ENCODE measurements at places on chromosomes 12 and 14.

- peak; percentile 5 for DNase-seq
Observed at GRCh38 chr12:60494244-60494643, 898.4 kb downstream of the SLC16A7 start.

DNA sequence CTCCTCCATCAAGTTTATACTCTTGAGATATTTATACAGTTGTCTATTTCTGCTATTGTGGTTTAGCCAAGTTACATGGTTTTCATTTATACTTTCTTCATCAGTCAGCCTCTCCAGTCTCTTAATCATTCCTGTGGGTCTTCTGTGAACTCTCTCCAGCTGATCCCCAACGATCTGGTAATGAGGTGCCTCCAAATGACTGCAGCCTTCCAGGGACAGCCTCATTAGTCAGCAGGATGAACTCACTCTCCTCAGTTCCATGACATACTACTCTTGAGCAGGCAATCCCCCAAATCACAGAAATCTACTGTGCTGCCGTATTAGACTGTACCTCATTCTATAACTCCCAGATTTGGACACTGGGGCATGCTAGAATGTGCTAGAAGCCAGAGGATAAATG is 15.3 kb downstream of the AREL1 start:
- DNase-seq = no peak

DNA sequence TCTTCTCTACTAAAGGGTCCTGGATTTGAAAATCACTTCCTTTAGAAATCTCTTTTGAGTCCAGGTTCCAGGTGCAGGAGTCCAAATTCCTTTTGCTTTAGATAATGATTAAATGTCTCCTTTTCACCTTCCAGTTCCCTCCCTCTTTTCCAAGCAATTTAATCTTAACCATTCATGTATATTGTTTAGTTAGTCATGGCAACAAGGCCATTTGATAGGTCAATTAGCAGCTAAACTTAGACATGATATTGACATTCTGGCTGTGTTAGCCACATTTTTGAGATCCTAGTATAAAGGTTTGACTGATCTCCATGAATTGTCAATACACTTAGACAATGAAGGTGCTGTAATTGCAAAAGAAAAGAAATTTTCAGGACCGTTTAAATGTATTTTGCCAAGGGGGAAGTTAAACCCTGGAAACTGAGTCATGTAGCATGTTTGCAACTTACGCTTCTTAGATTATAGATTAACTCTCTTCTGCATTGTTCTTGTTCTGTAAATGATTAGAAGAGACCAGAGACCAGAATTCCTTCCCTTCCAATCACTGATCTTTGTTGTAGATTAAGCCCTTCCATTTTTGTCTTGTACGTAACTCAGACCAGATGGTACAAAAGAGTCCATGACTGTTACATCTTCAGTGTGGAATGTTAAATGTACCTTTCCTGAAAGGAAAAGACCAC is 12.4 kb upstream of the C12orf75 start:
- DNase-seq = peak; percentile 97

GRCh38 chr12:122437656-122438121 is 15.2 kb upstream of the CLIP1 start:
- DNase-seq = peak; percentile 98

DNA sequence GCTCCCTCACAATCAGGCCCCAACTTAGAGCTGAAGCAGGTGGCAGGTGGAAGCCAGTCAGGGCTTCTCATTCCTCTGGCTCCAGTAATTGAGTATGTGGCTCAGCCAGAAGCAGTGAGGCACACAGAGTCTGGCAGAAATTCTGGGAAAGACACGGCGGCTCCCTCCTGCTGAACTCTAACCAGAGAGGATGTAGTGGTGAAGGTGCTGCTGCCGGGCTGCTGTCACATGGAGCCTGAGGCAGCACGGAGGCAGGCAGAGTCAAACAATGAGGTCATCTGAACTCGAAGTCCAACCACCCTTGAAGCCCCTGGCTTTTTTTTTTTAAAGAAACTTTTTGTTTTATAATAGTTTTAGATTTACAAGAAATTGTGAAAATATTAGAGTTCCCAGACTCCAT is 33.4 kb upstream of the SMOC1 start:
- DNase-seq = peak; percentile 89

DNA sequence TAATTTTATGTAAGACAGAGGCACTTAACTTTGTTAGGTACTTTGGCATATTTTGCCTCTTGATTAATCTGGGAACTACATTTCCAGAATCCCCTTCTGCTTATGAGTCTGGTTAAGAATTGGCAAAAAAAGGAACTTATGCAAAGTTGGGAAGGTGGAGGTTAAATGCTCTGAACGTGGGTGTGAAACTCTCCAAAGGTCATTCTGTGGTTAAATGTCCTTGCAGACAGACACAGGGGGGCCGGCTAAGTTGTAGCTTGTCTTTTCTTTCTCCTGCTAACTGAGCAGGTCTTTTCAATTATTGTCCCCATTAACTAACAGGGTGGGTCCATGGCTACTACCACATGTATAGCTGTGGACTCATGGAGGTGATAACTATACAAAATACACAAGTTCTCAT is 248.6 kb upstream of the NOVA1 start:
- DNase-seq = no peak

GRCh38 chr14:95703805-95704204 is 10.1 kb downstream of the TCL1A start:
- no peak for DNase-seq

GRCh38 chr12:52585066-52585465 is 11.4 kb upstream of the KRT74 start:
- DNase-seq = no peak

GRCh38 chr14:48955857-48956256 is 630.3 kb downstream of the RPS29 start:
- no peak for DNase-seq

DNA sequence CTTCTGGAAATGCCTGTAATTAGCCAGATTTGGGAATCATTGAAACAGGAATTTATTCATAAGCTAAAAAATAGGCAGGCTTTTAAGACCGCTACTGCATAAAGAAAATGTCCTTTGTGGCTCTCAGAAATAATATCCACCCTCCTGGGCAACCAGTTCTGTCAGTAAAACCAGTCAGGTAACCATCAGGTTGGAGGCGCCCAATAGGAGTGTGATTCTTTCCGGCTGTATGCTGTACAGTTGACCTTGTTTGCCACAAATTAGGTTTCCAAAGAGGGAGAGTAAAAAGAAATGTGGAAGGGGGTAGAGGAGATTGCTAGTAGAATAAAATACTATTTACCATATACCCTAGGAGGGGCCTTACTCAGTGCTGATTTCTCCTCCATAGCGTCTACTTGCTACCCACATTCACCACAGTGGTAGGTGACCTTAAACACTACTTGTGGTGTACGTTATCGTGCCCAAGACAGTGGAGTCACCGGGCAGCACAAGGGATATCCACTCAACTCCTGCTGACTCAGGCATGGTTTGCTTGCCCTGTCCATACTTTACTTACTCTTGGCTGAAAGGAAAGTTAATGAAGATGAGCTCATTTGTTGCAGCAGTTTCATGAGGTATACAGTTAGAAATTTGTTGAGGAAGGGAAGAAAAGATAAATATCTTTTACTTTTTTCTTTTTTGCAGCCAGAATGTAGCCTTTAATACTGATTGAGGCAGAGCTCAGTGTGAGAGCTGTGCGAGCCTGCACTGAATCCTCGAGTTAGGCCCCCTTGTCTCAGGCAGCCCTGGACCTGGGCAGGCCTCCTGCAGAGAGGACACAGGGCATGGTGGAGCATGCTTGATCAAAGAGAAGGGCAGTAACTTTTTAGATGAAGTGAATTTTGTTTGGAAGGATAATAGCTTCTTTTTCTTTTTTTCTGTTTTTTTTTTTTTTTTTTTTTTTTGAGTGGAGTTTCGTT is 76.7 kb downstream of the DIP2B start:
- DNase-seq = no peak

DNA sequence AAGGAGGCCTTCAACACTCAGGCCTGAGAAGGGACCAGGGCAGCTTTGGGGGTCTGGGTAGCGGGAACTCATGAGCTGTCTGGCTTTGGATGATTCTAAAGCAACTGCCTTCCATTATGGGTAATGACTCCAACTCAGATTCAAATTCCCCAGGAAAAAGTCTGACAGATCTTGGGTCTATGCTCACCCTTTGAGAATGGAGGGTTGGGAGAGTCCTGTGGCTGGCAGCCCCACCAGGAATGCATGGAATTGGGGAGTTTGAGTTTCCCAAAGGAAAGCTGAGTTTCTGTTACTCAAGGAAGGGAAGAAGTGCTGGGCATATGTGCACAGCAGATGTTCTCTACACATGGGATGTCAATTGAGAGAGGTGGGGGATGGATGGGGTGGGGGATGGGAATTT is 22.4 kb upstream of the LTBP2 start:
- DNase-seq = no peak

DNA sequence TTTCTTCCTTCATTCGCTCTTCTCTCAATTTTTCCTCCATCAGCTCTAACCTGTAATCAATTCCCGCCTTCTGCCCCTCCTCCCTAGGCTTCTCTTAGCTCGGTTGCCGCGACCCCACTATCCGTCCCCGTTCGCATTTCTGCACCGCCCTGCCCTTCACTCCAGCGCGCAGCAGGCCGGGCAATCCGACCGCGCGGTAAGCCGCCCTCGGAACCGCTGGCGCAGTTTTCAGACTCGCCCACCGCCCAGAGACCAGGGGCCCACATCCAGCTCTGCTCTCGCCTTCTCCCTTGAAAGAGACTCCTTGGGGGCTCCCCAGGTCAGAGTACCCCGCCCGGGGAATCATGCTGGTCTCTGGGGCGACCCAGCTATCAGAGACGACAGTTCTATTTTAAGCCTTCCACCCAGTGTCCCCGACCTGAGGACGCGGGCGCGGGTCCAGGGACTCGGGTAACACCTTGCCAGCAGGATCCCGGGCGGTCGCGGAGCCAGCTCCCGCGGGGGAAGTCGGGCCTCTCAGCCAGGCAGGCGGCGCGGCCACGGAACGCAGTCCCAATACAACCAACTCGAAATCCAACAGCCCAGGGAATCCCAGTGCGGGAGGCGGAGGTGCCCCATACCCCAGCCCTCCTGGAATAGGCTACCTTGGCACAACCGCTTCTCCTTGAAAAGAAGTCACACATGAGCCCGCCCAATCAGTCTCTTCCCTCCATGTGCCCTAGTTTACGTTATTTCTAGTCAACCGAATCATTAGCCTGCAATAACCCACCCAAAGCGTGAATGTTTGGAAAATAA is 5.7 kb upstream of the SLC38A4 start:
- peak; percentile 38 for DNase-seq

DNA sequence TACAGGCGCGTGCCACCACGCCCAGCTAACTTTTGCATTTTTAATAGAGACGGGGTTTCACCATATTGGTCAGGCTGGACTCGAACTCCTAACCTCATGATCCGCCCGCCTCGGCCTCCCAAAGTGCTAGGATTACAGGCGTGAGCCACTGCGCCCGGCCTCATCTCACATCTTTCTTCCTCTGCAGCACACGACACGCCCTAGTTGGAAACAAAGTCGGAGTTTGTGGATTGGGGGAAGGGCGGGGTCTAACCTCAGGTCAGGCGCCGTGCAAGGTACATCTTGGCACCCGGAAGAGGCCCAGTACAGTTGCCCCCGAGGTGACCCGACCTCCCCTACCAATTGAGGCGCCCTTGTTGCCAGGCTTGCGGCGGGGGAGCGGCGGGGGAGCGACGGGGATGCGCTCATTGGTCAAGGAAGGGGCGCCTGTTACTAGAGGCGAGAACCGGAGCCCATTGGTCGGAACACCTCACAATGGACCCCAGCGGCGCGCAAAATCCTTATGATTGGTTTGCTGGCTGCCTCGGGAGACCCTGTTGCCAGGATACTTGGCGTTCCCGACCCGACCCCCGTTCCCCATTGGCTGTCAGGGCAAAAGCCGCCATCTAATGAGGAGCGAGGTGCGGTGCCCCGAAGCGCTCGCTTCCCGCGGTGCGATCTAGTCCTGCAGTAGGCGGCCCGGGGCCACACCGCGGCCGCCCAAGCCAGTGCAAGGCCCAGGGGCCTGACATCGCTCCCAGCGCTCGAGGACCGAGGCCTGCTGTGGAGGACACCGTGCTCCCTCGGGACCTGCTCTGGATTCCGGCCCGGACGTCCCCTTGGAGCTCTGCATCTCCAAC is at the start of gene REC8:
REC8 (plus strand) TSS at position 659 of the 839 bp plus-strand sequence. CDS start 473 bp downstream, outside the sequence.
- peak; percentile 100 for DNase-seq
